ENCODE measurements at places on chromosomes 7 and 10. TPM values are rescaled to one million over a fixed set of nuclear protein-coding genes. Genes with fewer than 3 reads are reported as not detected.

GAD2 gene
- 2.8 TPM for total RNA-seq

MINDY4 gene
- total RNA-seq: 4.7 TPM

DNA sequence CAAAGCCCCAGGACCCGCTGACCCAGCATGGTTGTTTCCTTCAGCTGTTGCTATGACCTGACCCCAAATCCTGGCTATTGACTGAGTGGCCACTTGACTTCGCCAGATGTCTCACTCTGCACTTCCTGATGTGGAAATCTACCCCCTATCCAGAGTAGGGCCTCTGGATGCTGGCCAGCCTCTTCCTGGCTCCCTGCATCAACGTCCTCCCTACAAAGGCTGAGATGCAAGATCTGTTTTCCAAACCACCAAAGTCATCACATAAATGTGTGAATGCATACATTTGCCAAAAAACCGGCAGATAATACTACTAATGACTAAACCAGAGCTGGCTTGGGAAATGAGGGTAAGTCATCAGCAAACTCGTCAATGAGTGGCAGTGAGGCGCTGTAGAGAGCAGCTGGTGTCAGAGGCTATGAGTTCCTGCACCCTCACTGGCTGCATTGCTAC lies 70.4 kb downstream of the PYROXD2 start:
- ATAC-seq: peak; percentile 41

- ATAC-seq: no peak
Measured at GRCh38 chr7:35681231-35682029, 13.5 kb downstream of the HERPUD2 start.

- no peak for ATAC-seq
Measured at GRCh38 chr10:44259090-44259874, 125.6 kb downstream of the CXCL12 start.

GRCh38 chr10:112820320-112820719 lies 129.7 kb upstream of the TCF7L2 start:
- no peak for ATAC-seq

GRCh38 chr7:106480161-106480579 lies 180.8 kb downstream of the CCDC71L start:
- ATAC-seq: no peak

GRCh38 chr10:79094412-79095175 lies 25.8 kb downstream of the ZMIZ1 start:
- no peak for ATAC-seq

- ATAC-seq: no peak
Measured at GRCh38 chr10:118531105-118531852, 64.2 kb downstream of the PRLHR start.

GRCh38 chr10:27153329-27153728 lies 855 bp downstream of the YME1L1 start:
- no peak for ATAC-seq

DNA sequence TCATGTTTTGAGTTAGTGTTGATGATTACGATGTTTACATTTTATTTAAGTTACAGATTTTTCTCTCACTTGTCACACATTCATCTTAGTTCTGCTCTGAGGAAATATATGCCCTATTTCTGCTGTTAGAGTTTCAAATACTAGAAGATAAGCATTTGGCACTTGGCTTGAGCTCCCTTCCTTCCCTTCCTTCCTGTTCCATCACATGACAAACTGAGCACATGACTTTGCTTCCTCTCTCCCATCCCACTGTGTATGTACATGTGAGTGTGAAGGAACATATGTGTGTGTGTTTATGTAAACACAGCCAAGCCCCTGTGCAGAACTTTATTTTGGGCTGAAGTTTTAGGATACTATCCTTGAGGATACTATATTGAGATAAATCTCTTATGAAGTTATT lies 795.9 kb upstream of the IGFBP3 start:
- no peak for ATAC-seq

GRCh38 chr7:38413784-38414183 lies 140.3 kb upstream of the TARP start:
- no peak for ATAC-seq

GRCh38 chr10:2929480-2930258 lies 137.7 kb upstream of the PFKP start:
- peak; percentile 61 for ATAC-seq

GRCh38 chr7:999941-1000935 lies 17.3 kb downstream of the CYP2W1 start:
- ATAC-seq: no peak

- no peak for ATAC-seq
Measured at GRCh38 chr7:156493942-156494341, 146.6 kb upstream of the RNF32 start.

DNA sequence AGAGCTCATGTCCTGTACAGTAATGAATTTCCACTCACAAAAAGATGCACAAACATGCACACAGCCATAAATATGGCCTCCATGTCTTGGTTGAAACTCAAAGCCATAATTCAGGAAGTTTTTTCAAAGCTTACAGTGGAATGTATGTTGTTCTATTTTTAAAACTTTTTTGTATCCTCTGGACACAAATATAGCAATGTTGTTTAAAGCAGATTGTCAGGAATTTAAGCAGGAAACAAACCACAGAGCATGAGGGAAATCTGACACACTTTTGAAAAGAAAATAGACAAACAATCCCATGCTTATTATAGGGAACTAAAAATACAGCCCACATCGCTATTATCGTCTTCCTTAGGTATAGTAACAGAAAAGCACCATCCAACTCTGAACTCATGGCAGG lies 21.5 kb downstream of the LRRN3 start:
- ATAC-seq: no peak

GRCh38 chr7:101169838-101170551 lies 4.6 kb upstream of the VGF start:
- ATAC-seq: peak; percentile 12

Measured in motor neuron (in vitro differentiated cells).